ENCODE measurements at places on chromosomes 2 and 18.

- no peak for DNase-seq
Observed at GRCh38 chr18:59779979-59780378, 82.8 kb upstream of the CCBE1 start.

DNA sequence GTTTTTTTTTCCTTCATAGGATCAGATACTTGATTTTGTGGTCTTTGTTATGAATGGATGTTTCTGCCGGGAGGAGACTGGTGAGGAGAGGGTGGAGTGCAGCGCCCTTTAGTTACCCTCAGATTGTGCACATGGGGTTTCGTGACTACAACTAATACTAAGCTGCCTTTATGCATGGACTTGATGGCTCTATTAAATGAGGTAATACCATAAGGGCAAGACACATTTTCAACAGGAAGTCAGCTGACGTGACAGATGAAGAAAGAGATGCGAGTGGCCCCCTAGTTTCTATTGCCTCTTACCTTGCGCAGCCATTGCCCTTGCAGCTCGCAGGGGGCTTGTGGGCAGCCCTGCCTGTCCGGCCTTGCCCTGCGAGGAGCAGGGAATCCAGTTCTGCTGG is 24.4 kb downstream of the ZNF407 start:
- DNase-seq: no peak

- no peak for DNase-seq
Observed at GRCh38 chr18:9987931-9988330, 74.1 kb downstream of the VAPA start.

DNA sequence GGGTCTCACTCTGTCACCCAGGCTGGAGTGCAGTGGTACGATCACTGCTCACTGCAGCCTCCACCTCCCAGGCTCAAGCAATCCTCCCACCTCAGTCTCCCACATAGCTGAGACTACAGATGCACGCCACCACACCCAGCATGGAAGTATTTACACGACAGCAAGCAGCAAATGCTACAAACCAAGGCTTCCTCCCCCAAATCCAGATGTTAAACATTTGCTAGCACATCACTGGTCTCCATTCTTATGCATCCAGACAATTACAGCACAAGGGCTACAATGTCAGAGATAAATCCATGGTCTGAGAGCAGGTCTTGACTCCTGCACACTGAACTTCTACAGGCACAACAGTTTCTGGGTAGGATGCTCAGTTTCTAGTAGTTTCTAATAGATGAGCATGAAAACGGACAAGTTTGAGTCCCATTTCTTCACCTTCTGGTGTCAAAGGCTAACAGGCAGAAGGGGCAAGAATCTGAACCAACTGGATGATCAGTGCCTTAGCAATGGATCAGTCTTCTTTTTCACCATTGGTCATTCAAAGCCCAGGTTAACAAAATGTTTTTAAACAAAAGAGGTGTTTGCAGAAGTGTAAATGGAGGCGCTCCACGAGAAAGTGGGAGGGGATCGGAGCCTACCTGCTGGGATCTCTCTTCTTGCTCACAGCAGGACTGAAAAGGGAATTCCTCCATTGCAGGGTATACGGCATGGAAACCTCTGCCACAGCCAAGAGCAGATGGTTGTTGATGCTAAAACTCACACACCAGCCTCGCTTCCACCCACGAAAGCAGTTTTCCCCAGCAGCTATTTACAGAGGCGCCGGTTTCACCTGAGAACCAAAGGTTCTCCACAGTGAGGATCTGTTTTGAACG is 135.0 kb upstream of the ARL4C start:
- DNase-seq: no peak

- DNase-seq: no peak
Observed at GRCh38 chr2:24343225-24343882, 17.0 kb downstream of the ITSN2 start.

DNA sequence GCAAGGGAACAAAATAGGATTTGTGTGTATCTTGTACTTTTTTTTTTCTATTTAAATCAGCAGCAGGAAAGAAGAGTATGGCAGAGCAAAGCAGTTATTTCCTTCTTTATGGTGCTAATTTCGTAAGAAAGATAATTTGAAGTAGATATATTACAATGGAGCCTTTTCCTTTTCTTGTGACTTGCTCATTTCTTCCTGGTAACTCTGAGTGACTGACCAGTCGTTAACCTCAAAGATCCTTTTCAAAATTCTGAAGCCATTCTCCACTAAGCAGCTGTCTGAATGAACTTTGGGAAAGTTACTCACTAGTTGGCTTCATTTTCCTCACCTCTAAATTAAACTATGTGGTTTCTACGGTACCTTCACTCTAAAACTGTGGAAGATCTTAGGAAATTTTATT is 24.6 kb downstream of the AFTPH start:
- no peak for DNase-seq
